ENCODE measurements at places on chromosomes 5 and 9.

GRCh38 chr9:134683714-134684374 lies 42.2 kb downstream of the COL5A1 start:
- H3K4me1 ChIP-seq = peaks cover 5% of the 10 kb centered on the region
- no peak overlapping the region for H3K4me3 ChIP-seq
- H3K36me3 ChIP-seq = no peaks in the 10 kb centered on the region
- no peak for DNase-seq
- H3K27ac ChIP-seq = no peak overlapping the region

DNA sequence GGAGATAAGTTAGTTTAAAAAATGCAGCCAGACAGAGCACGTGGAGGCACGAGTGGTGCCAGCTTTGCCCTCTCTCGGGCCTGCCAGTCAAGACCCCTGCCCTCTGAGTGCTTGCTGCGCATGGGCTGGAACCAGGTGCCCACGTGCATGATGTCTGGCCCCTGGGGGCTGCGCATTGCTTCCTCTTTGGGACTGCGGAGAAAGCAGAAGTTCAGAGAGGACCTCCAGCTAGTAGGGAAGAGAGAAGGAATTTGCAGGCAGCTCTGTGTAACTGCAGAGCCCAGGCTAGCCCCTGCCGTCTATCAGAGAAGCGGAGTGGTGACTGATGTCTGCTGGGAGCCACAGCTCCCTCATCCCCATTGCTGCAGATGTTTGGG lies 9.7 kb upstream of the RNU6ATAC start:
- peak; percentile 78 for DNase-seq
- H3K4me3 ChIP-seq = no peak overlapping the region
- peaks cover 23% of the 10 kb centered on the region for H3K4me1 ChIP-seq
- no peak overlapping the region for H3K27ac ChIP-seq

DNA sequence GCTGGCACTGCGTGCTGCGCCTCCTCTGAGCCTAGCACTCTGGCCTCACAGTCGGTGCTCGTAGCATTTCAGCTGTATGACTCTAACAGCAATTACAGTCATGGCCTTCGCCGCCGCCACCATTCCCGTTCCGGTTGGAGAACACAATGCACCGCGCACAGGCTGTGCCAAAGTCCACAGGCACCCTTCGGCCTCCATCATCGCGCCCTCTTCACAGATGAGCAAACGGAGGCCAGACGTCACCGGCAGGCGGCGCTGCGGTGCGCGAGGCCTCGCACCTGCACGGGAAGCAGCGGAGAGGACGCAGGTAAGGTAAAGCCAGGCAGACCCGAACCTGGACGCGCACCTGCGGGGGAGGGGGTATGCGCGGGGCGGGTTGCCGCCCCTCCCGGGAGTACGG lies 128.9 kb downstream of the BARX1 start:
- H3K27me3 ChIP-seq = no peaks in the 10 kb centered on the region
- H3K4me3 ChIP-seq = no peak overlapping the region
- H3K4me1 ChIP-seq = peaks cover 12% of the 10 kb centered on the region

- H3K4me3 ChIP-seq = no peak overlapping the region
- no peaks in the 10 kb centered on the region for H3K4me1 ChIP-seq
- H3K27ac ChIP-seq = no peak overlapping the region
Observed at GRCh38 chr5:163619951-163620350, 114.5 kb downstream of the MAT2B start.

- no peaks in the 10 kb centered on the region for H3K36me3 ChIP-seq
- H3K4me3 ChIP-seq = no peak overlapping the region
- H3K27me3 ChIP-seq = no peaks in the 10 kb centered on the region
- no peaks in the 10 kb centered on the region for H3K4me1 ChIP-seq
- DNase-seq = no peak
- no peak overlapping the region for H3K27ac ChIP-seq
Observed at GRCh38 chr5:72746736-72747135, 69.7 kb upstream of the TNPO1 start.

GRCh38 chr5:134138416-134139376 lies 24.2 kb downstream of the TCF7 start:
- H3K4me3 ChIP-seq = no peak overlapping the region
- DNase-seq = no peak
- peaks cover 37% of the 10 kb centered on the region for H3K4me1 ChIP-seq
- H3K27ac ChIP-seq = peak overlapping the region; percentile 61
- no peaks in the 10 kb centered on the region for H3K27me3 ChIP-seq
- H3K36me3 ChIP-seq = peaks cover 42% of the 10 kb centered on the region

DNA sequence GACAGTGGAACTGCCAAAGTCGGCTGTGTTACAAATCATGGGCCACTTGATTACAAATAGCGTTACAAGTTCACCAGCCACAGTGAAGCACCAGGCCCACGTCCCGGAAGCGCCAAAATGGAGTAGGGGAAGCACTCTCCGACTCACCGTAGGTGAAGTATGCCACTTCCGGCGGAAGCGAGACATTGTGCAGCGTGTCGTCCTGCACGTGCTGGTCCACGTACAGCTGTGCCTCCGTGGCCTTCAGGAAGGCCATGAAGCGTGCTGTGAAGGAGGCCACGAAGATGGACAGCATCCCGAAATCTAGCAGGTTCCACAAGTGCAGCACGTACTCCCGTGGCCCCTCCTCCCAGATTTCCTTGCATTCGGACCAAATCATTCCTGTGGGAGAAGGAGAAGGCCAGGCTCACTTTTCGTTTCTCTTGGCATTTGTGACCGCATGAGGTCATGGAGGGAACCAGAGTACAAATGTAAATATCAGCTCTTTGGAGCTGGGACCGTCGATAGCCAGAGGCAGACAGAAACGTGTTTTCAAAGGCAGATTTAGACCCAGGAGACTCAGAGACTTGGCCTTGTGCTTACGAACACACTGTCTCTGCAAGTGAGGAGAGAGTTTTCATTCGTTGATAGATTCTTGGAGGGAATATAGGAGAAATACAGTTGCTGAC lies 58.7 kb upstream of the SMIM32 start:
- no peaks in the 10 kb centered on the region for H3K36me3 ChIP-seq
- no peak overlapping the region for H3K4me3 ChIP-seq
- H3K27ac ChIP-seq = no peak overlapping the region
- H3K4me1 ChIP-seq = no peaks in the 10 kb centered on the region

GRCh38 chr5:135319928-135320606 lies 79.0 kb downstream of the MACROH2A1 start:
- no peak for DNase-seq
- no peak overlapping the region for H3K4me3 ChIP-seq
- H3K36me3 ChIP-seq = no peaks in the 10 kb centered on the region

DNA sequence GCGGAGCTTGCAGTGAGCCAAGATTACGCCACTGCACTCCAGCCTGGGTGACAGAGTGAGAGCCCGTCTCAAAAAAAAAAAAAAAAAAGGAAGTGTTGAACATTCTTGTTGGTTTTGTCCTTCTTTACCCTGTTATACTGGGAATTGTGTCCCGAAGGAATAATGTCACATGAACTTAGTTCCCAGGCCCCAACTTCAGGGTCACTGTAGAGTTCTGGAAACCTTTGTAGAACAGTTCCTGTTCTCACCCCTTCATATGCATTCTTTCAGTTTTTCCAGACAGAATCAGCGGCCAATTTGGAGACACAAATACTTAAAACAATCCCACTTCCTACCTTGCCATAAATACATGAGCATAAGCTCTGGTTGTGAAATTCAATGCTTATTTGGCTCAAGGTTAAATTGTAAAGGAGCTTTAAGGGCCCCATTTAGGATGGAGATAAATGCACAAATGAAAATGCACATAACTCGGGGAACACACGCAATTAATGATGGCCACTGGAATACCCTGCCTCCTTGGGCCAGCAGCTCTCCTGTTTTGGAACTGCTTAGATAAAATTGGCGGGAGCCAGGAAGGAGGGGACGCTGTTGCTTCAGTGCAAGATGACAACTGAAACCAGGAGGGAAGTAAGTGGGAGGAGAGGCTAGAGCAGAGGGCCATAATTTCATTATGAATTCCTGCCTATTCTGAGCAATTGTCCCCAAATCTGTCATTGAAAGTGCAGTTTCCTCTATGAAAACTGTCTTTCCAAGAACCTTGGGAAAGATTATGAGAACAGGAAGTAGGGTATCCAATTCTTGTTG lies 153.7 kb downstream of the FGF1 start:
- H3K4me1 ChIP-seq = peaks cover 7% of the 10 kb centered on the region
- no peak for DNase-seq
- no peak overlapping the region for H3K4me3 ChIP-seq
- no peak overlapping the region for H3K27ac ChIP-seq
- H3K36me3 ChIP-seq = no peaks in the 10 kb centered on the region
- no peaks in the 10 kb centered on the region for H3K27me3 ChIP-seq

- no peak overlapping the region for H3K27ac ChIP-seq
- H3K4me3 ChIP-seq = no peak overlapping the region
- H3K36me3 ChIP-seq = no peaks in the 10 kb centered on the region
- peaks cover 11% of the 10 kb centered on the region for H3K4me1 ChIP-seq
Observed at GRCh38 chr5:9547122-9547947, 1.5 kb upstream of the SEMA5A start.
